ENCODE measurements at places on chromosomes 5 and 9.

DNA sequence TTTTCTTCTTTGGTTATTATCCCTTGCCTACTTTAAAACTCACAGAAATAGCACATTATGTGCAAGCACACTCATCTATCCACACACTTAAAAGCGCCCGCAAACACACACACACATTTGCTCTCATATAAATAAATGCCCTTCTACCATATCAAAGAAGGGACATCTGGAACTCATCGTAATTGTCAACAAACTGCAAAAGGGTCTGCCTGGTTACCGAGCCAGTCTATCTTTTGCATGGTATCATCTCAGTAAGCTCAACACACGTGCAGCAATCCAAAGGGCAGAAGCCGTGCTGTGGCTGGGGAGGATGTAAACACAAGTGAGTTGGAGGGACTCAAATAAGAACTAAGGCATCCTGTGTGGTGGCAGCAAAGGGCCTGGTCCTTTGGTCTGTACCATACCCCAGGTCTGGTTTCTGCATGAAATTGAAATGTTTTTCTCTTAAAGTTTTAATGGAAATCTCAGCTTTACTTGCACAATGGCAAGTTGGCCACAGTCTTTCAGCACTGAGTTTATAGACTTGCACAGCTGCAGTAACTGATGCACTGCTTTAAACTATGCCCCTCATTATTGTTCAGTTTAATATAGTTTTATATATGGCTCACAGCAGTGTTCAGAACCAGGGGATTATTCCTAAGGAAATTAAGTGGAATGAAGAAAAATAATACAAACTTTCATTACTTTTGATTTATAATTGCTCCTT lies 331.0 kb downstream of the ADAMTS6 start:
- DNase-seq = no peak

DNA sequence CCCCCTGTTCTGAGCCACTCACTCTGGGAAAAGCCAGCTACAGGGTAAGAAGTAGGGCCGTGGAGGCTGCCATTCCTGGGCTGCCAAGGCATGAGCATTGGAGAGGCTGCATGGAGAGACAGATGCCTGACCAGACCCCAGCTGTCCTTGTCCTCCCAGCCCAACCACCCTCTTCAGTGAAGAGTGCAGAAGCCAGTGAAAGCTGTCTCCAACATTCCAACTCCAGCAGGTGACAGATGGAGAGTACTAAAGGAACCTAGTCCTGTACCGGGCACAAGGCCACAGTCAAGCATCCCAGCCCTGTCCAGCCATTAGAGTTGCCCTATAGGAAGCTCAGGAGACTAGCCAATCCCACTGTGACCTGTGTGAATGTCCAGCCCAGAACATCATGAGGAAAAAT lies 165.1 kb downstream of the DIRAS2 start:
- no peak for DNase-seq

DNA sequence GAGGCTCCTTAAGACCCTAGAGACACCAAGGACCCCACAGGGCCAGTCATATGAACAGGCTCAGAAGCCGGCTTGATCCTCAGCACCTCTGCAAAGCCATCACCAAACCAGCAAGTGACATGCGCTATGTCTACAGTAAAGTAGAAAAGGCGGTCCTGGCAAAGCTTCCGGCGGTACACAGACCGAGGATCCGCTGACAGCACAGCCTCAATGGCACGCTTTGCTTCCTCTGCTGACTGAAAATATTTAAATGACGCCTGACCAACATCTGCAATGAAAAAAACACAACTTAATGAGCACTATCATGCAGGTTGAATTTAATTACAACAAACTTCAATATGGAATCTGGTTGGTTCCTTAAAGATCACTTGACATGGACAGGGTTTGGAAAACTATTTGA lies 17.6 kb downstream of the TRMO start:
- peak; percentile 81 for DNase-seq

GRCh38 chr5:72817076-72817481 lies 618 bp downstream of the TNPO1 start:
- peak; percentile 53 for DNase-seq

DNA sequence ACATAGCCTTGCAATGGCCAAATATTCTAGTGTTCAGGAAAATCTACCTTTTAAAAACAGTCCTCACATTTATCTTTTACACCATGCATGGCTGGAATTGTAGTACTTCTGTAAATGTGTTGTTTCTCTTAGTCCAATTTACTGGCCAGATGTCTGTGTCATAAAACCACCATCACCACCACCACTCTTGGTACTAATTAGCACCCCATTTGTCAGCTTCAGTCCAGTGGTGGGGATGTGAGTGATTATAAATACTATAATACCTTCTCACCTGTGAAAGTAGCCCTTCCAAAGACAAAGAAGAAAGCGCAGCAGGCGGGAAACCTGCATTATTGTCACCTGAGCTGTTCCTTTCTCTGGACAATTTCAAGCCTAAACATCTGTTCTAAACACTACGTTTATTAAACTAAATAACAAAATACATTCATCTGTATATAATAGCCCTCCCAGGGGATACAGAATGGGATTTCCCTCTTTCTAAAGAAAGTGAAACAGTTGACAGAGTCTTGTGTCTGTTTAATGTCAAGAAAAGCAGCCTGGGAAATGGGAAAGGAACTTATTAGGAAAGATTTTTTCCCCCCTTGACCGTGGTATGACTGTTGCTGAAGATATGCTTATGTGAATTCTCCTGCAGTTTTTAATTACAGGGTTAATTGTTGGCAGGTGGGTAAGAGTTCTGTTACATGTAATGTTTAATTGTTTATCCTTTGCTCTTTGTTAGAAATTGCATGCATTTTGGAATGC lies 144.5 kb upstream of the NUDT12 start:
- DNase-seq = no peak

DNA sequence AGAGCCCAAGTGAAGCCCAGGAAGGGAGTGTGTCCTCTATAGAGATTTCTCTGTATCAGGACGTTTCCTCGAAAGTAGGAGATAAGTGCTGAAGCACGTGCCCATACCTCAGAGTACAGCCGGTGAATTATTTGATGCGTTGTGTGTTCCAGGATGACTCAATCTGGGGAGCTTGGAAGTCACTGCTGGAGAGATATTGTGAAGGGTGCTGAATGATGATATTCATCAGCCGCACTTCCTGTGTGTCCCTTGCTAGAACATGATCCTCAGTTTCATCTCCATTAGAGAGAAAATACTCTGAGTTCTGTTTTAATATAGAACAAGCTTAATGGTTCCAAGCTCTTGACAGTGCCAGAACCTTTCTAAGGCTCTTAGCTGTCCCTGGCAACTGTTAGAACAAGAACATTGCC lies 402.3 kb upstream of the ADAMTSL1 start:
- DNase-seq = no peak

DNA sequence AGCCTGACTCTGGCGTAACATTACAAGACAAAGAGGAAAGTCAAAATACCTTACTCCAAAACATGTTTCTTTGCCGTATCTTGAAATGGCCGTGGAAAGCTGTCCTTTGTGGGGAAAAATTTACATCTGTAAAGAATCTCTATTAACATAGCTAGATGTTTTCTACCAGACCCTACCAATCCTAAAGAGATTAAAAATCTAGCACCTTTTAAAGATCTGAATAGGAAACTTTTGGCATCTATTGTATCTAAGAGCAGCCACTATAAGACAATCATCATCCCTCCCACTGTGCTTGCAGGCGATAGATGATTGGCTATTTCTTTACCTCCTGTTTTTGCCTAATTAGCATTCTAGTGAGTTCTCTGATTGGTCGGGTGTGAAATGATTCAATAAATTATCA lies 82.5 kb upstream of the SNCAIP start:
- DNase-seq = no peak

DNA sequence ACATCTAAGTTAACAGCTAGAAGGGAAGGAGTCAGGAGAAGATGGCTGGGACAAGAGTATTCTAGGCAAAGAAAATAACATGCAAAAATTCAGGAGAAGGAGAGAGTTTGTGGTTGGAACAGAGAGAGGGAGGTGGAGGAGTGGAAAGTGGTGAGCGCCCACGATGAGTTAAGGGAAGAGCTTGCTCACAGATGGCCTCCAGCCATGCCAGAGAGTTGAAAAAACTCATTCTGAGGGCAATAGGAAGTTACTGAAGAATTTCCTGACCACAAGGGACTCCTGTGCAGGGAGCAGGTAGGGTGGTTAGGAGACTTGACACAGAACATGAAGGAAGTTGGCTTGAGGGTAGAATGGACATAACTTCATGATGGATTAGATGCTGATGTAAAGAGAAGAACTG lies 159.7 kb downstream of the DOCK2 start:
- DNase-seq = no peak

DNA sequence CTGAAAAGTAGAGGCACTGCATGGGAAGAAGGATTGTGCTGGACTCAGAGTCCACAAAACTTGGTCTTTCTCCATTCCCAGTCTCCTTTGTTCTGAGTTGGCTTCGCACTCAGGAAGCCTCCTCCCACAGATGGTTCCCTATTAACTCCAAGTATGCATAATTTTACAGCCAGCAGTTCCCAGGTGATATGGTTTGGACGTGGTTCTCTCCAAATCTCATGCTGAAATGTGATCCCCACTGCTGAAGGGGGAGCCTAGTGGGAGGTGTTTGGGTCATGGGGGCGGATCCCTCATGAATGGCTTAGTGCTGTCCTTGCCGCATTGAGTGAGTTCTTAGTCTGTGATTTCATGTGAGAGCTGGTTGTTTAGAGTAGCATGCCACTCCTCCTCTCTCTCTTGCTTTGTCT lies 86.6 kb downstream of the FEM1C start:
- DNase-seq = no peak

- no peak for DNase-seq
Observed at GRCh38 chr9:304519-305185, 90.0 kb downstream of the DOCK8 start.

DNA sequence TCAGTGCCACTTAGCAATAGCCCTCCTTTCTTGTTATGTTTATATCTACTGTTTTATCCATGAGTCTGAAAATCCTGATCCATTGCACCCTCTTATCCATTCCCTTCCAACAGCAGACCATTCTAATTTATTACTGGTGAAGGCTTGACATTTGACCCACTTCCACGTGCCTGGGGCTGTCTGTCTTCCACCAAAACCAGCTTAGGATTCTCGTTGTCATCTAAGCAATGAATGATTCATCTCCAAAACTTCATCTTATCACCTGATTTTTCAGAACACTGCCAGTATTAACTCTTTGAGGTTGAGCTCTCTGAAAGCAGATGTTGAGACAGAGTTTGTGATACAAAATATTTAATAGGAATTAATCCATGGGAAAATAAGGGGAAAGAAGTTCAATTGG lies 277.8 kb upstream of the FBXL7 start:
- no peak for DNase-seq

GRCh38 chr9:134623258-134624066 lies 18.1 kb upstream of the COL5A1 start:
- no peak for DNase-seq

Measured in activated CD4-positive, alpha-beta T cell treated with anti-CD3 and anti-CD28 coated beads, Interleukin-2, Interleukin-6, amounts not matched to agents 100 ng/mL and 50 ng/mL, durations not matched to agents 16 hours and 8 hours (primary cell).